ENCODE measurements at places on chromosomes 12 and 14. TPM values are rescaled to one million over a fixed set of nuclear protein-coding genes. Genes with fewer than 3 reads are reported as not detected.

DNA sequence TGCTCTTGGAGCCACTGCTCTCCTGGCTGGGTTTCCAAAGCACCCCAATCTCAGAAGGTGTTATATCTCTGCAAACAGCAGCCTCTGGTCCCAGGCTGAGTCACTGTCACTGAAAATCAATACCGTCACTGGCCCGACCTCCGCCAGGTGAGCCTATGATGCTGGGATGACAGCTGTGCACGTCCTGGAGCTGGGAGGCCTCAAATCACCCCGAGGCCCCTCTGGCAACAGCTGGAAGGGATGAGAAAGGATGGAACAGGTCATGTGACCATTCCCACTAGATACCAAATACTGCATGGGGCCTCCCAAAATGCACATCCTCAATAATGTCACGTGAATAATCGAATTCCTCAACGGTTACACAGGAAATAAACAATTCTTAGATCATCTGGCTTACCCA, 190.8 kb downstream of the TTC7B start:
- H3K27me3 ChIP-seq = no peaks in the 10 kb centered on the region
- no peak overlapping the region for H3K27ac ChIP-seq
- DNase-seq = no peak
- peaks cover 62% of the 10 kb centered on the region for H3K4me1 ChIP-seq
- H3K36me3 ChIP-seq = no peaks in the 10 kb centered on the region

DNA sequence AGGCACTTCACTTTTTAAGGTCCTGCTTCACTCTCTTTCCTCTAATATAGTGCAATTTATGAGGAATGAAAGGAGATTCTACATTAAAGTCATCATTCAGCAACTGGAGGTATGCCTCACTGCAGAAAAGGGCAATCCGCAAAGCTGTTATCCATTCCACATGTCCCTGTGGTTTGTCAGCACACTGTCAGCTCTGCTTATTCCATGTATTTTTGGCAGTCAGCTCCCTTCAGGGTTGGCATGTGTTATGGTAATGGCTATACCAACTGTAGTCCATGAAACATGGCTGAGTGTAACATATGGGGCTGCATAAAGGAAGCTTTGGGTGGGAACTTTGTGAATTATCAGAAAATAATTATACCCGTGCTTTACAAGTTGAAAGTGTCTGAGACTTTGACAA, 154.1 kb downstream of the GALC start:
- no peak overlapping the region for H3K4me3 ChIP-seq
- no peaks in the 10 kb centered on the region for H3K4me1 ChIP-seq
- H3K27ac ChIP-seq = no peak overlapping the region
- no peaks in the 10 kb centered on the region for H3K36me3 ChIP-seq
- no peaks in the 10 kb centered on the region for H3K27me3 ChIP-seq

- no peak overlapping the region for H3K4me3 ChIP-seq
- no peak for DNase-seq
- no peaks in the 10 kb centered on the region for H3K27me3 ChIP-seq
- peaks cover 97% of the 10 kb centered on the region for H3K36me3 ChIP-seq
- no peak overlapping the region for H3K27ac ChIP-seq
- H3K4me1 ChIP-seq = no peaks in the 10 kb centered on the region
Observed at GRCh38 chr12:109489016-109489954, 11.9 kb downstream of the UBE3B start.

GRCh38 chr12:26445909-26446308, 250.5 kb downstream of the SSPN start:
- no peak overlapping the region for H3K27ac ChIP-seq
- no peak for DNase-seq
- no peaks in the 10 kb centered on the region for H3K27me3 ChIP-seq

Gene MIPOL1
- 8.9 TPM for total RNA-seq

DNA sequence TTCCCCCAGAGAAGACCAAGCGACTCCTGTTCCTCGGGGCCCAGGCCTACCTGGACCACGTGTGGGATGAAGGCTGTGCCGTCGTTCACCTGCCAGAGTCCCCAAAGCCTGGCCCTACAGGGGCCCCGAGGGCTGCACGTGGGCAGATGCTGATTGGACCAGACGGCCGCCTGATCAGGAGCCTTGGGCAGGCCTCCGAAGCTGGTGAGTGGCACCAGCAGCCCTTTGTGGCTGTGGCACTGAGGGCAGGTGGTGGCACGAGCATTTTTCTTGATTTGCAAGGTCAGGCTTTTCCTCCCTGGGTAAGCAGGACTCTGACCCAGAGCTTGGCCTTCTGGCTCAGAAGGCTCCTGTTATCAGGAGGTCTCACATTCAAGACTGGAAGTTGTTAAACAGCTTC, 2.7 kb downstream of the SIVA1 start:
- H3K27me3 ChIP-seq = no peaks in the 10 kb centered on the region
- H3K27ac ChIP-seq = no peak overlapping the region
- H3K4me3 ChIP-seq = no peak overlapping the region
- peaks cover 35% of the 10 kb centered on the region for H3K4me1 ChIP-seq
- DNase-seq = no peak
- peaks cover 50% of the 10 kb centered on the region for H3K36me3 ChIP-seq

- H3K36me3 ChIP-seq = no peaks in the 10 kb centered on the region
- DNase-seq = no peak
- peaks cover 95% of the 10 kb centered on the region for H3K27me3 ChIP-seq
- H3K4me1 ChIP-seq = no peaks in the 10 kb centered on the region
Observed at GRCh38 chr12:4979737-4980136, 63.9 kb upstream of the KCNA5 start.

Gene TMEM253
- total RNA-seq = 0.19 TPM

Gene STAC3
- 0.69 TPM for total RNA-seq

- H3K27me3 ChIP-seq = no peaks in the 10 kb centered on the region
- H3K27ac ChIP-seq = peak overlapping the region; percentile 93
- H3K4me3 ChIP-seq = peak overlapping the region; percentile 17
Observed at GRCh38 chr12:48128800-48129199, 9.6 kb downstream of the PFKM start.

Data from left ventricle myocardium inferior (tissue), 1 donor.